ENCODE measurements at places on chromosomes 5 and 9.

- DNase-seq, result peak; percentile 64
Observed at GRCh38 chr5:26482810-26483375, 555.5 kb downstream of the CDH9 start.

GRCh38 chr5:178738520-178738919 lies 8.1 kb upstream of the ZNF354A start:
- DNase-seq, result no peak

GRCh38 chr5:93637697-93638096 lies 54.7 kb downstream of the NR2F1 start:
- DNase-seq, result no peak

- peak; percentile 38 for DNase-seq
Observed at GRCh38 chr5:139137697-139138096, 60.5 kb downstream of the SIL1 start.

DNA sequence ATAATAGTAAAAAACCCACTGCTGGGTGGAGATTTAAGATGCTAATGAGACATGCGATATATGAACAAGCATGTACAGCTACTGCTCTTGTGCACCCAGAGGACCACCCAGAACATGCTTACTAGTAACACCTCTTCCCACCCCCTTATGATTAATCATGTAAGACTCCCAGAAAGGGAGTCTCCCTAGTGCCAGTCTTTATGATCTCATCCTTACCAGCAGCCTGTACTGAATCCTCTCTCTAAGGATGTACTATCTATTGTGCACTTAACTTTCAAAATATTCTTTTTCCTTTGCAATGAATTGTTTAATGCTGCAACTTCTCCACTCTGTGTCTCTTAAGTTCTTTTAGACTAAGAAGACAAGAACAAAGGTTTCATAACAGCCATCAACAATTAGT lies 9.1 kb upstream of the MAT2B start:
- no peak for DNase-seq

DNA sequence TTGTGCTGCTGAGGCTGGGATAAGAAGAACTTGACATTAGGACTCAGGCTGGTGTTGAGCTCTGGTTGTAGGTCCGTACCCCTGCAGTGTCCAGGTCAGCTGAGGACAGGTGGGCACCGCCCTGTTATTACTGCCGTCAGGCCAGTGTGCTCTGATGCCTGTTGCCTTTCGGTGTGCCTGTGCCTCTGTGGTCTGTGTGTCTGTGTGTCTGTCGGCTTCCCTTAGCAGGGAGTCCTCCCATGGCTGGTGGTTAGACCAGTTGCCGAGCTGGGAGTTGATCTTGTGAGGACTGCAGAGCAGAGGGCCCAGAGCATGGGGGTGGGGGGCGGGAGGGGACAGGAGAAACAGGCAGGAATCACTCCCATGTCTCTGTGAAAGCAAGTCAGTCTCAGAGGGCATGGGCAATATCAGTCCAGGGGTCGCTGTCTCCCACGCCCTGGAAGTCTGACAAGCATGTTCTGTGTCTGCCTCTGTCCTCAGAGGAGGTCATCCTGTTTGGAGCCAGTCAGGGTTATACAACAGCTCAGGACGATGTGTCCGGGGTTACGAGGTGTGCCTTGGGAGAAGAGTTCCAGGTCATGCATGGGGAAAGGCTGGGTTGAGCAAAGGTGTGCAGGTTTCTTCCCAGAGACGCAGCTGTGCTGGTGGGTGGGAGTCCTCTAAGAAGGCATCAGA lies 67.3 kb upstream of the GARNL3 start:
- no peak for DNase-seq

DNA sequence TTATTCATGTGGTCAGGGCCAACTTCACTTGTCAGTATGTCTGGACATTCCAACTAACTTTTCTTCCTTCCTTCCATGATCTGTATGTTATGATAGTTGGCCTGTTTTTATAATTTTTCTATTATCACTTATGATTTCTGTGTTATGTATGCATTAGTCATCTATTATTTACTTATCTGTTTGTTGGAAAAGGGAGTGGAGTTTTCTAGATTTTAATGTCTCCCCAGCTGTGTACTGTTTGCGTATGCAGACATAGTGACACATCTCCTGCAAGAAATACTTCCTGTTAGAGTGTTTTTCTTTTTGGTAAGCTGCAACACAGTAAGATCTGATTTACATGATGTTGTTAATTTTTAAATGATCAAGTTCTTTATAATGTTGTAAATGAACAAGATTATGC lies 8.7 kb upstream of the INSYN2B start:
- DNase-seq, result no peak

DNA sequence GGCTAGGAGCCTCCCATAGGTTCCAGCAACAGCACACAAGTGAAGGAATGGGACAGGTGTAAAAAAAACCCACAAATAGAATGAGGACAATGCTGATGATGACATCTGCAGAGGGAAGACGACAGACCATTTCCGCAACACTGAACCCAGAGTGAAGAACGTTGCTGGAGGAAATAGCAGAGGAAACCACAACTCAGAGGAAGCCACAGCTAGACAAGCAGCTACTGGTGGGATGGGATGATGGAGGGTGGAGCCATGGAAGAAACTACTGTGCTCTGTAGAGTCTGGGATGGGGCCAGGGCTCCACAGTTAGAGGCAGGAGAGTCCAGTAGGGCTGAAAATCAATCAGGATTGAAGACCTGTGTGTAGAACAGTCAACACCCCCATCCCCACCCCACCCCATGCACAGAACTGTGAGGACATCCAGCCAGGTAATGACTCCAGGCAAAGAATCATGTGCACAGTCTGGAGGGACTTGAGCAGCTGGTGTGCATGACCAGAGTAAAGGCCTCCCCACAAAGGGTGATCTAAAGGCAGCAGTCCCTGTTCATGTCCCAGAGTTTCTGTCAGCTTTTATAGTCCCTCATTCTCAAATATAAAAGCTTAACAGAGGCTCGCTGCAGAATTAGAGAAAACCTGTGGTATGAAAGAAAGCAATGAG lies 65.2 kb upstream of the SPIN1 start:
- DNase-seq, result peak; percentile 93

GRCh38 chr9:93065135-93065720 lies 6.7 kb downstream of the SUSD3 start:
- DNase-seq, result peak; percentile 91

- no peak for DNase-seq
Observed at GRCh38 chr5:156907667-156908066, 55.4 kb downstream of the TIMD4 start.

DNA sequence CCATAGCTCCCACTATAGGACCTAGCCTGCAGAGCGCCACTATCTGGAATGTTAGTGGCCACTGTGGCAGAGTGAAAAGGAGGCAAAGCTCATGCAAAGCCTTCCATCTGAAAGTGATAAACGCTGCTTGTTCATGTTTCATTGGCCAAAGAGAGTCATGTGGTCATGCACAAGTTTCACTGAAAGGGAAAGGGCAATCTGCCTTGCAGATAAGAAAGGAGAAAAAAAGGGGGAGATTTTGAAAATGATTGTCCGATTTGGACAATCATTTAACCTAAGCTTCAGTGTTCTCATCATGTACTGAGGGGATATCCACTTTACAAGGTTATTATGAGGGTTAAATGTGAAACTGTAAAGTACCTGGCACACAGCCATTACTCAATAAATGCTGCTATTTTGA lies 9.0 kb upstream of the MOB3B start:
- no peak for DNase-seq

GRCh38 chr5:64505769-64506566 lies at the start of gene RGS7BP:
Gene RGS7BP (plus strand): TSS chr5:64506015. CDS start chr5:64506625, 610 bp downstream.
- DNase-seq, result no peak

GRCh38 chr5:10442576-10442975 lies 897 bp downstream of the ROPN1L start:
- DNase-seq, result peak; percentile 81

- no peak for DNase-seq
Observed at GRCh38 chr5:169417676-169418075, 116.7 kb upstream of the SLIT3 start.

DNA sequence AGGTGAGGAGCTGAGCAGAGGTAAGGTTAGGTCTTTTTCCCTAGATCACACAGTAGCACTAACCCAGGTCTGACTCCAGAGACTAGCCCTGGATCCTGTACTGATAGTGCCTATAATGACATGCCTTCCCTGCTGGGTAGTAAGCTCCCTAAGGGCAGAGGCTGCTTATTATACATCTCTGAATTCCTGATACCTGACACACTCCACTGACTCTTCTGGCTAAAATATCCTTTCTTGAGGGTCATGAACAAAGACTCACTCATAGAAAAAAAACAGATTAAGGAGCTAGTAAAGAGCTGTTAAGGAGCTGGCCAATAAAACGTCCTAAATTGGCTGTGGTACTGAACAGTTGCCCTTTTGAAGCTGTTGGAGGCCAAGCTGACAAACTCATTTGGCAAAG lies 149.0 kb upstream of the ITGA1 start:
- DNase-seq, result no peak

GRCh38 chr9:128001779-128002298 lies 21.1 kb upstream of the EEIG1 start:
- no peak for DNase-seq

- peak; percentile 39 for DNase-seq
Observed at GRCh38 chr5:6633469-6634245, 417 bp downstream of the SRD5A1 start.

DNA sequence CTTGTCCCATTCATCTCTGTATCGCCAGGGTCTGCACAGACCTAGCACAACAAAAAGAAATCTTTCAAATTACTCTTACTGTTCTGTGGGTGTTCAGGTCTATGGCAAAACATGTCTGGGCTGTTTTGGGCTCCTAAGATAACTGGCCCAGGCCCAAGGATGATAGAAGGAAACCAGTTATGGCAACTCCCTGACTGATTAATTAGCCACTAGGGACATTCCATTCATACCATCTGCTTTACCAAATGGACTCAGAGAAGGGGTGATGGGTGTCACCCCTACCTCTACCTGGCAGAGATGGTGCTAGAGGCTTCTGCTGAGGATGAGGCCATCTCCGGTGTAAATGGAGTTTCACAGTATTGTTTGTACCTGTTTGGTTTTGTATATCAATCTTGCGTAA lies 1.9 kb downstream of the SLC31A2 start:
- peak; percentile 18 for DNase-seq

GRCh38 chr9:131382850-131383729 lies 10.8 kb upstream of the PRRC2B start:
- no peak for DNase-seq

DNA sequence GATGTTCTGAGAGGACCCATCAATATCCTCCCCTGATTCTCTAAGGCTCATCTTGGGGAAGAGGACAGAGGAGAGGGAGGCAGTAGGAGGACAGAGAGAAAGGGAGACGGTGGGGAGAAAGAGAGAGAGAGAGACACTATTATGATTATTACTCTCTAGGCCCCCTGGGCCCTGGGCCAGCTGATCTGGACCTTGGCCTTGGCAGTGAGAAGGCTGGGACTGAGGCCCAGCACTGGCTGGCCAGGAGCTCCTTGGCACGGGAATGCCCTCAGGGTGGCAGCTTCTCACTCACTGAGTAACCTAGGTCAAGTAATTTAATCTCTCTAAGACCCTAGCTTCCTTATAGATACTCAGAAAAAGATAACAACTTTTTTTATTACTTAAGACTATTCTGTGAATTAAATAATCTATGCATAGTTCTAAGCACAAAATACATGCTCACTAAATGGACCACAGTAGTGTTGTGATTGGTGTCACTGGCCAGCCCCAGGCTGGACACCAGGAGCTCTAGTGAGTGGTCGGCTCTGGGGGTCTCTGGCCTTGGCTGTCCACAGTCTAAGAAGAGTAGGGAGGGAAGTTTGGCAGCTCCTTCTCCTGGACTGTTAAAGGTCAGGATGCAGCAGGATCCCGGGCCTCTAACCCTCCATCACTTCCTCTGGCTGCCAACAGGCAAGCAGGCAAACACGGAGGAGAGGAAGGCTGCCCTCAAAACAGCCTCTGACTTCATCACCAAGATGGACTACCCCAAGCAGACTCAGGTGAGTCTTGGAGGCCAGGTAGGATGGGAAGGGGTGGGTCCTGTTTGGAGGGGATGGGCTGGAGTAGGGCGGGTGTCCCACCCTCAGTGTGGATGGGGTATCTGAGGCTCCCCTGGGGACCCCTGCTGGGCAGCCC lies 50.0 kb downstream of the GSN start:
- DNase-seq, result no peak

DNA sequence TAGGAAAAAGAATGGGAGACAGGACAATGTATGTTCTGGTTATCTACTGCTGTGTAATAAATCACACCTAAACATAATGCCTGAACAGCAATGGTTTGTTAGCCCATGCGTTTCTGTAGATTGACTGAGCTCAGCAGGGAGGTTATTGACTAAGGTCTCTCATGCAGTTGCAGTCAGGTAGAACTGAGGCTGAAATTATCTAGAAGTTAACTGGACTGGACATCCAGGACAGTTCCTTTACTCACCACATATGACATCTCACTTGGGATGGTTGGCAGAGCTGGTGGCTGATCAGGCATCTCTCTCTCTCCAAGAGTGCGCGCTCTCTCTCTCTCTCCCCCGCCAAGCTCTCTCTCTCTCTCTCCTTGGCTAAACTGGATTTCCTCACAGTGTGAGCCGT lies 8.9 kb upstream of the FOXB2 start:
- no peak for DNase-seq

DNA sequence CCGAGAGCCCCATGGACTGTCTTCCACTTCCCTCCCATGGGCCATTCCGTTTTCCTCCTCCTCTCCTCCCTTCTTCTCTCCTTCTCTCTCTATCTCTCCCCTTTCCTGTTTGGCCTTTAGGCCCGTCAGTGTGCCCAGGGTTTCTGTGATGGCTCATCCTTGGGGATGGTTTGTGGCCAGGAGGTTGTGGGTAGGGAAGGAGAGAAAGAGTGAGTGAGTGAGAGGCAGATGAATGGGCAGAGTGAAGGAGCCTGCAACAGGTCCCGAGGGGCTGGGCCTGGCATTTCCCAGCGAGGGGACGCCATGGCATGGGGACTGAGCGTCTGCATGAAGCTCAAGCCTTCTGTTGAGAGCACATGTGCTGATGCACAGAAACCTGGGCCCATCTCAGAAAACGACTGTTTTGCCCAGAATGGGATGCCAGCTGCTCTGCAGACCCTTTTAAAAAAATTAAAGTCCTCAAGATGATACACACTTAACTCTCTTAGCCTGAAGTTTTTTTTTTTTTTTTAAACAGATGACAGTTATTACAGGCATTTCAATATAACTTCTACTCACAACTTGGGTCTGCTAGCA lies 69.1 kb downstream of the PRRT1B start:
- no peak for DNase-seq

GRCh38 chr5:56985936-56986625 lies 34.2 kb upstream of the MIER3 start:
- peak; percentile 72 for DNase-seq

- DNase-seq, result no peak
Observed at GRCh38 chr5:156329171-156329611, 2.2 kb downstream of the SGCD start.

DNA sequence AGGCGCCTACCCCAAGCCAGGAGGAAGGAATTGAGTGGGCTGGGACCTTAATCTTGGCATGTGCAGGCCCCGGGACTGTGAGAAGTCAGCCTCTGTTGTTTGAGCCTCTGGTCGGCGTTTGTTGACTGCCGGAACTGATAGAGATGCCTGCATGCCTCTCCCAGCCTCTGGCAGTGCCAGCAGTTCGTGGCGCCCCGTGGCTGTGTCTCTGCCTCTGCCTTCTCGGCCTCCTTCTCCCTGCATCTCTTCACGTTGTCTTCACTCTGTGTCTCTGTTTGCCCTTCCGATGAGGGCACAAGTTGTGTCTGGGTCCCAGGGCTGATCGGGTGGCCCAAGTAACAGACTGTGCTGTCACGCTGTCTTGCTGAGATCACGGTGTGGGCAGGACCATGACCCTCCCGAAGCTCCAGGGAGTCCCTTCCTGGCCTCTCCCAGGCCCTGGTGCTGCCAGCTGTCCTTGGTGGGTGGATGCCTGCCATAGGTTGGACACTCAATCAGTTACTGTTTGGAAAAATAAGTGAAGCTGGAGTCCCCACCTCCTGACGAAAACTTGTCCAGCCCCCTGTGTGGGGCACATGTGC lies 133.5 kb upstream of the LPCAT1 start:
- DNase-seq, result no peak

- no peak for DNase-seq
Observed at GRCh38 chr5:77842243-77842642, 66.1 kb upstream of the TBCA start.
